ENCODE measurements at places on chromosomes 12 and 14. TPM values are rescaled to one million over a fixed set of nuclear protein-coding genes. Genes with fewer than 3 reads are reported as not detected.

RIPK3 gene
- total RNA-seq, result 7.0 TPM

GRCh38 chr14:75933712-75934296, 48.0 kb downstream of the TGFB3 start:
- no peak for DNase-seq

APOLD1 gene
- total RNA-seq, result 26.1 TPM

DNA sequence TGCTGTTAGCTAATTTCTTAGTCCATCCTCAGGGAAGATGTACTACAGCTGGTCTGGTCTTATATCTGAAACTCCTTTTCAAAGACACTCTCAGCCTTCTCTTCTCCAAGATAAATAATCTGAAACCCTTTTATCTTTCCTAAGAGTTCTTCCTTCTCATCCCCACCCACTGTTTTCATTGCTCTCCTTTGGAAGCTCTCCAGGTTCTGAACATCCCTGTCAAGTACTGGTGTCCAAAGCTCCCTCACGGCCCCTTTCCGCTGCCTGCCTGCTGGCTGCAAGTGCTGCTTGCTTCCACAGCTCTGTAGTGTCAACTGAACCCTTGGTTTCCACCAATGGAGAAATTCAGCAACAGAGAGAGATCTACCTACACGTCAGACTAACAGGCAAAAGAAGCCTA, 6.6 kb upstream of the SLC6A13 start:
- DNase-seq, result no peak

ZFYVE26 gene
- total RNA-seq, result 13.0 TPM

GRCh38 chr12:54040148-54040494, 7.3 kb downstream of the HOXC5 start:
- no peak for DNase-seq

DNA sequence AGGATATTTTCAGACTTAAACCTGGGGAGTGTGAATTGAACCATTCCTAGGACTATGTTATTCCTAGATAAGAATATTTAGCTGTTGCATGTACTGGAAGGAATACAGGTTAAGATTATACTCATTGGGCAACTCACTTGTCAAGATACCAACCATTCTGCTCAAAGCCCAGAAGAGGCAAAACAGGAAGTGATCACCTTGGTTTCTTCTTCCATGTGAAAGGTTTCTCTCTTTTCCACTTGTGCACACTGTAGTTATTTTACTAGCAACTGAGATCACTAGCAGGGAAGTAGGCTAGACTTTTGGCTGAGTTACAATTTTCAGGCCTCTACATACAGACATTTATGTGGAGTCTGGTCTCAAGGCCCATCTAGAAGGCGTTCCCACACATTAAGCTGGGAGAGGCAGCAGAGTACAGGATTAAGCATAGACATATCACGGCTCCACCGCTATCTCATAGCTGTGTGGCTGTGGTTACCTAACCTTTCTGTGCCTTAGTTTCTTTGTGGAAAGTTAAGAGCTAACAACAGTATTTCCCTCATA, 83.9 kb upstream of the FERMT2 start:
- no peak for DNase-seq

- no peak for DNase-seq
Observed at GRCh38 chr12:42196723-42197603, 41.1 kb downstream of the YAF2 start.

GRCh38 chr12:110004598-110004997, 5.4 kb downstream of the ANKRD13A start:
- DNase-seq, result no peak

GRCh38 chr12:65566751-65567150, 257.5 kb upstream of the HMGA2 start:
- DNase-seq, result no peak

- DNase-seq, result no peak
Observed at GRCh38 chr14:33510063-33510481, 440.8 kb downstream of the EGLN3 start.

DNA sequence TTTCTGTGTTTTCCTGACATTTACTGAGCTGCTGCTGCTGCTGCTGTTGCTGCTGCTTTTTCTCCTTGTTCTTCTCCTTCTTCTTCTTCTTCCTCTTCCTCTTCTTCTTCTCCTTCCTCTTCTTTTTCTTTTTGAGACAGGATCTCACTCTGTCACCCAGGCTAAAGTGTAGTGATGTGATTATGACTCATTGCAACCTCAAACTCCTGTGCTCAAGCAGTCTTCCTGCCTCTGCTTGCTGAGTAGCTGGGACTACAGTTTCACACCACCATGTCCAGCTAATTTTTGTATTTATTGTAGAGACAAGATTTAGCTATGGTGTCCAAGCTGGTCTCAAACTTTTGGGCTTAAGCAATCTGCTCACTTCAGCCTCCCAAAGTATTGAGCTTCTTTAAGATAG, 95.8 kb downstream of the TMTC3 start:
- DNase-seq, result no peak

TSPAN19 gene
- total RNA-seq, result not detected

DNA sequence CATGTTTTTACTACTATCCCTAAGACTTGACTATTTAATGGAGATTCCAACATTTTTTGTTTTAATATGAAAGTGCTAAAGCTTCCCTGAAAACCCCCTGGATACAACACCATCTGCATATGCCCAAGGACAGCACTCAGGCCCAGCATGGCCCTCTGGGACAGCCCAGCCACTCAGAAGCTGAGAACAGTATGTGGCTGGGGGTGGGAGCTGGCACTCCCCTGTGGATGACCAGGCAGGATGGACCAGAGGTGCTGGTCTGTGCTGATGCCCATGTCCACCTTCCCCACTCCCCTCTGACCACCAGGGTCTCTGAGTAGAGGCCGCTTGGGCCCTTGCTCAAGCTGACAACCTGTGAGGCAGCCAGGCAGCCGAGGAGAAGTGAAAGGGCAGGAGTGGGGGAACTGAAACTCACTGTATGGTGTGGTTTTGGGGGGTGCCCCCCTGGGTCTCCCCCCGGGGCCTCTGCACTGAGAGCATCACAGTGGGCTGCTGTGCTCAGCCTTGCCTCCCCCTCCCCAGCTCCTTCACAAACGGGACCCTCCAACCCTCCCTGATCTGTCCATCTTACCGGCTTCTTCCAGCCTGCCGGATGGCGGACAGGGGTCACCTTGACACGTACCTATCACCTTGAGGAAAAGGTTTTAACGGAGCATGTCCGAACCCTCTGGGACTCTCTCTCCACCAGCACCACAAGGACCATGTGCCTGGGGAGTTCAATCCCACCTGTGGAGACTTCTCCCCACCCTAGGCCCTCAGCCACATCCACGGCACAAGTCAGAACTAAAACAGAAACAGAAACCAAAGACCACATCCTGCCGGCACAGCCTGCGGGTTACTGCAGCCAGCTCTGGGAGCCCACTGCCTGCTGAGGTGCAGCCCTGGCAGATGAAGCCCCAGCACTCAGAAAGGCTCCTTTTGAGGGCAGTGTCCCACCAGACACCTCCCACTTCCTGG, at the start of gene TMEM229B:
Gene TMEM229B, minus strand, starts transcription at position 785 of the 957 bp plus-strand sequence. CDS start 14,798 bp downstream, outside the sequence.
- no peak for DNase-seq

- peak; percentile 59 for DNase-seq
Observed at GRCh38 chr12:128383357-128383937, 116.5 kb downstream of the TMEM132C start.

DNA sequence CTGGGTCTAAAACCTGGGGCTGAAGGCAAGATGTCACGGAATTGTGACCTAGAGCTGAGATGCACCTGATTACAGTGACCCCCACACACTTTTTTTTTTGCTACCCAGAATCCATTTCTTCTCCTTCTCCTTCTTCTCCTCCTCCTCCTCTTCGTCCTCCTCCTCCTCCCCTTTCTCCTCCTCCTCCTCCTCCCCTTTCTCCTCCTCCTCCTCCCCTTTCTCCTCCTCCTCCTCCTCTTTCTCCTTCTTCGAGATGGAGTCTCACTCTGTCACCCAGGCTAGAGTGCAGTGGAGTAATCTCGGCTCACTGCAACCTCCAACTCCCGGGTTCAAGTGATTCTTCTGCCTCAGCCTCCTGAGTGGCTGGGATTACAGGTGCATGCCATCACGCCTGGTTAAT, 19.4 kb upstream of the FLVCR2 start:
- no peak for DNase-seq

ERG28 gene
- 11.7 TPM for total RNA-seq

GPR84 gene
- 0.42 TPM for total RNA-seq

ITGA7 gene
- 11.0 TPM for total RNA-seq
